ENCODE measurements at places on chromosomes 6 and 20.

DNA sequence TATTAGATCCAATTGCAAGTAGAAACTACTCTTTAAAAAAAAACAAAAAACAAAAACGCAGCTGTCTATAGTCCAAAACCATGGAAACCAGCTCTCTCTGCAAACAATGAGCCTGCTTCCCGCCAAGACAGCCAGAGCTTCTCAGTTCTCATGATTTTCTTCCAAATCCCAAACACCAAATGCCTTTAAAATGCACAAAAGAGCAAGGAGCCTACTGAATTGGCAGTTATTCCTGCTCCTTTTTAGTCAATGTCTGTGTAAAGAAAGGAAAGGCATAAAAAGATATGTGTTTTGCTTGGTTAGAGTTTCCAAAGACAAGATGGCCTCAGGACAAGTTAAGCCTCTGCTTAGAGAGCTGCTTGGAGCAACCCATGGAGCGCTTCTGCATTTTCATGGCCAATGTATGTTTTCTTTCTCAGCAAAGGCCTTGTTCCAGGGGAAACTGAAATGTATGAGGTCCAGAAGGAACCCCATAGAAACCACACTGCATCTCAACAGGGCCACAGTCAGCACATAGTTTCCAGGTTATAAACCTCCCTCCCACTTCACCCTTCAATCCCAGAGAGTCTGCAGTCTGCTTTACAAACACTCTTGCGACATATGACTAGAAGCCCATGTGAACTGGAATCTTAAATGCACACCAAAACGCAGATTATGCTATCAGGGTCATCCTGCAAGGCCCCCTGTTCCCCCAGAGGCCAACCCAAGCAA lies 209.3 kb upstream of the TAB2 start:
- DNase-seq = no peak

DNA sequence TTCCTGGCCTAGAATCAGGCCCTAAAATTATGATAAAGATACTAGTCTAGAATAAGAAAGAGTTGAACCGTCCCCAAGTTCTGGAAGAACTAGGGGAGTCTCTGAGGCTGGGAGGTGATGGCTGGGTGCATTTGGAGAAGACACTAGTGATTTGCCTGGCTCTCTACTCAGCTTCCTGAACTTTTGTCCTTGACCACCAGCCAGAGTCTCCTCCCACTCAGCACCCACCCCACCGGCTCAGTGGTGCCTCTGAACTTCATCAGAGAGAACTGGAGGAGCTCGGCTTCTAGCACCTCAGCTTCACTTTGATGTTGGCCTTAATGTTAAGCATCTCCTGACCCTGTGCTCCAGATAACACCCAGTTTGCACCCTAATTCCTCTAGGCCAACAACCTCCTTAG lies 73.0 kb downstream of the PERP start:
- DNase-seq = no peak

DNA sequence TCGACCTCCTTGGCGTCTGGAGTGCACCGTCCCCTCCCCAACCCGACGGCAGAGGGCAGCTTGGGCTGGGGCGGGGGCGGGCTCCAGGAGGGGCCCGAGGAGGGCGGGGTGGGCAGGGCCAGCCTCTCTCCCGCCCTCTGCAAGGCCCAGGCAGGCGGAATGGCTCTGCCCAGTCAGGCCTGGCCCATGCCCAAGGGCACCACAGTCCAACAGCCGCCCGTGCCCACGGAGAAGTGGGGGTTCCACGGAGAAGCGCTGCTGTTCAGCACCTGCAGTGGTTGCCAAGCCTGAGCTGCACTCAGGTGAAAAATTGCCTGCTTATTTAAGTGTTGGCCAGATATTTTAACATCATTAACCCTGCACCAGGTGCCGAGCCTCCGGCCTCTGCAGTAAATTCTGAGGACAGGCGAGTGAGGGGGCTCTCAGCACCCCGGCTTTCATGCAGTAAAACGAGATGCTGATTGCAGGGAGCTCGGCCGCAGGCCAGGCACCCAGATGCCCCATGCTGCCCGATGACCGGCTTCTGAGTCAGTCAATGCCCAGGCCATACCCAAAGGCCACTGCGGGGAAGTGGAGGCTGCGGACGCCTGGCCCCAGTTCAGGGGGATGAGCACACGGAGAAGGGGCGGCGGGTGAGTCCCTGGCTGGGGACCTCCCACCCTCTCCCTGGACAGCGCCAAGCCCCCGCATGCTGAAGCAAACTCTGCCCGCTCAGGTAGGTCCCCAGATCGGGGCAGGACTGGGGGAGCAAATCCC lies at the start of gene SRMS:
SRMS (minus strand) TSS at position 25 of the 756 bp plus-strand sequence. CDS start 286 bp downstream, outside the sequence.
- DNase-seq = no peak

DNA sequence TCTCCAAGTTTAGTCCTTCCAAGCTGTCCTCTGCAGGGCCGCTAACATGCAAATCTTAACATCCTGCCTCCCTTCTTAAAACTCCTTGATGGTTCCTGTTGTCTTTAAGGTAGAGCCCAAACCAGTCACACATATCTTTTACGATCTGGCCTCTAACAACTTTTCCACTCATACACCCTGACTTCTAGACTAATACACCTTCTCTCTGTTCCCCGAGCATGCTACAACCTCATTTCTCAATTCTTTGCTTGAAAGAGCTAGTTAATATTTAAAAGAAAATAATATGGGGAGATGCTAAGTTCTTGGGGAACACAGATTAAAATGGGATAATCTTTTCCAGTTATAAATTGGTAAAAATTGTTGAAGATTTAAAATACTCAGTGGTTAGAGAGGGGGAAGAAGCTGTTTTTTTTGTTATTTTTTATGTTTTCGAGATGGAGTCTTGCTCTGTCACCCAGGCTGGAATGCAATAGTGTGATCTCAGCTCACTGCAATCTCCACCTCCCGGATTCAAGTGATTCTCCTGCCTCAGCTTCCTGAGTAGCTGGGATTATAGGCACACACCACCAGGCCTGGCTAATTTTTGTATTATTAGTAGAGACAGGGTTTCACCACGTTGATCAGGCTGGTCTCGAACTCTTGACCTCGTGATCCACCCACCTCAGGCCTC lies 250.7 kb downstream of the MAFB start:
- DNase-seq = no peak

DNA sequence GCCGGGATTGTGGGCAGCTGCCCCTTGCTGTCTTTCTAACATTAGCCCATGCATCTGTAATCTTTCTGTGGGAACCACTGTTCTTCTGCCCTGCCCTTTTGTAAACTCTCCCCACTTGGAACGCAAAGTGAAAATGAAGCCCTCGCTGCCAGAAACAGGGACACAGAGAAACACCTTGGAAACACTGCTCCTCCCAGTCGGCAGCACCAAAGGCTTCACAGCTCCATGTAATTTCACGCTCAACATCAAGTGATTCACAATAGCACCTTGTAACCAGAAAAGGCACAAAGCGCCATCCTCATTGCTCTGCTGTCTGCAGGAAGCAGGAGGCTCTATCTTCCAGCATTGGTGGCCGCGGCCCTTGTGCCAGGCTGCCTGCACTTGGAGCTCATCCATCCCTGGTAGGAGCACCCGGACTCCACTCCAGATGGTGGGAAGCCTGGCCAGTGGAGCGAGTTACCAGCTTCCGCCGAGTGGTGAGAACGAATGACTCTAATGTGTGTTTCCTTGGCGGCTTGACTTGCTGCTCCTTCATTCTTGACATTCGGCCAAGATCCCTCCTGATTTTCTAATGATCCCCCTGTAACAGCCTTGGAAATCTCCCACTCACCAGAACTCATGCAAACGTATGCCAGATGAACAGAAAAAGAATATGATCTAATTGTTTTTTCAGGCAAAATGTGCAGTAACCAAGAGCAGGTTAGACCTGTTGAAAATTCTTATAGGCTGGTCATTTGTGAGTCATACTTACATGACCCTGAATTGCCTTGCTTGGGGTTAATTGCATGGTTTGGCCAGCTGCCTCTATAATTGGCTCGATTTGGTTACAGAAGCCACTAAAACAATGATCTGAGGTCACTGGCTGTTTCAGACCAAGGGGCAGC lies 169.1 kb upstream of the CDYL start:
- DNase-seq = no peak

DNA sequence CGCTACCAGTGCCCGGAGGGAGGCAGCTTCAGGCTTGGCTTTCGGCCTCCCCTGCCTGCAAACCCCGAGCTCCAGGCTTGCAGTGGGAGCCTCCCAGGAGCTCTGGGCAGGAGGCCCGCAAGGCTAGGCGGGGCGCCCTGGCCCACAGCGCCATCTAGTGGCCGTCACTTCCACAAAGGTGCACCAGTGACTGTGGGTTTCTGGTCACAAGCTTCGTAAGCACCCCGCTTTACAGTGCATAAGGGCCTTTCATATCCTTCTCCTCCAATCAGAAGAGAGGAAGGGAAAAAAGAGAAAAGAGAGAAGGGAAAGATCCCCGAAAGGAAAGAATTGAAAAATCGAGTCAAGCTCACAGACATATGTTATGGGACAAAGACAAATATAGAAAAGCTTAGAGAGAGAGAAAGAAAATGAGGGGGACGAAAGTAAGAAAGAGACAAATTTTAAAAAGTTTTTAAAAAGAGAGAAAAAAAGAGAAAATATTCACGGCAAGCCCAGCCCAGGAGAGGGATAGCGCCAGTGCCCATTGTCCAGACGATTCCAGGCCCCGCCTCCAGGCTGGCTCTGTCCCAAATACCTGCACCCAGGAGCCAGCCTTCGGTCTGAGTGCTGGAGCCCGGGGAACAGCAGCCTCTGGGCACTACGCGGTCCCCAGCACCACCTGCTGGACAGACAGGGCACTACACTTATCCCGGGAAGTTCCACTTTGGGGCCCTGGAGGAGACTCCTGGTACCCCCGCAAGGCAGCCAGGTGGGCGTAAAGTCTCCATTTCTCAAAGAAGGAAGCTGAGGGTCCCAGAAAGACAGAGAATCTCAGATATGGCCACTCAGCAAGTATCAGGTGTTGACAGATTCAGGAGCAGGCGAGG lies 207.1 kb downstream of the PREX1 start:
- DNase-seq = peak; percentile 77

DNA sequence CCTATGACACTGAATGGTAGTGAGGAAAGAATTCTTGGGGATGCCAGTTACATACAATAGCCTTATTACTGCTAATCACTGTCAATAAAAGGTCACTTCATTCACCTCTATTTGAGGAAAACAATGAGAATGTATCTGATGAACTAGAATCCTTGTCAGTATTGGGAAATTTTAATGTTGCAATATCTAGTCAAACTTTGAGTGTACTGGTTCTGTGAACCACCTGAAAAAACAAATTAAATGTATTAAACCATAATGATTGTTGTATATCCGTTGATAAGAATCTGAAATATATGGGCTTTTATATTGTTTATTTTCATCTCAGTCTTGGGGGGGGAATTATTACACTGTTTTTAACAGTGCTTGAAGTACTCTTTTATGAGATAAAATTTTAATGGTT lies 10.6 kb downstream of the TAF11 start:
- no peak for DNase-seq
